ENCODE measurements at places on chromosomes 4 and X.
A peak's percentile ranks its signal among the peaks of the same experiment; 100 is the strongest.

GRCh38 chr4:168659741-168660465 lies 163.1 kb downstream of the PALLD start:
- DNase-seq = no peak

- no peak for DNase-seq
Measured at GRCh38 chrX:138034136-138034535, 468.2 kb downstream of the ZIC3 start.

DNA sequence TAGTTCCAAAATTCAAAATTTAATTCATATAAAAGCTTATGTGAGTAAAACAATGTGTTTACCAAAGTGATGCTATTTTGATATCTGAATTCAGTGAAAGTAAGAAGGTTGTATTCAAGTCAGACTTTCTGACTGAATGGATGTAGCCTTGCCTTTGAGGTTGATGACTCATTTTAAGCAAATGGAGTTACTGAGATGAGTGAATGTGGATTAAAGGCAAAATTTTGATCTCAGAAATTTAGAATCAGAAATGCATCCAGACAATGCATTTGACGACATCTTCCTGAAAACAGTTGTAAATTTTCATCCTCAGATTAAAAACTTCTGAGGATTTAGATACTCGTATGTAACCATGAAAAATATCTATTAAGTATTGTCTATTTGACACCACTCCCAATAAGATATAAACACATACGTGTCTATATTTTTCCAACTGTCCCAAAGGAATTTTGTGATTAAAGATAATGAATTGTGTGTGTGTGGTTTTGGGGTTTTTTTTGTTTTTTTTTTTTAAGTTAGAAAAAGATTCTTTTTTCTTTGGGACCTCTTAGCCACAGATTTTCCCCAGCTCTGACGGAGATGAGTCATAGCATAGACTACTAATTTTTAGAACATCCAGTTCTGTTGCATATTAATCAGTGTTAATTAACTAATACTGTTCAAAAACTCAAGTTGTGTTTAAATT lies 34.4 kb downstream of the NFKB1 start:
- DNase-seq = no peak

GRCh38 chr4:94551643-94552564 lies 100.2 kb downstream of the PDLIM5 start:
- DNase-seq = no peak

- no peak for DNase-seq
Measured at GRCh38 chr4:101019313-101019712, 328.0 kb downstream of the PPP3CA start.

DNA sequence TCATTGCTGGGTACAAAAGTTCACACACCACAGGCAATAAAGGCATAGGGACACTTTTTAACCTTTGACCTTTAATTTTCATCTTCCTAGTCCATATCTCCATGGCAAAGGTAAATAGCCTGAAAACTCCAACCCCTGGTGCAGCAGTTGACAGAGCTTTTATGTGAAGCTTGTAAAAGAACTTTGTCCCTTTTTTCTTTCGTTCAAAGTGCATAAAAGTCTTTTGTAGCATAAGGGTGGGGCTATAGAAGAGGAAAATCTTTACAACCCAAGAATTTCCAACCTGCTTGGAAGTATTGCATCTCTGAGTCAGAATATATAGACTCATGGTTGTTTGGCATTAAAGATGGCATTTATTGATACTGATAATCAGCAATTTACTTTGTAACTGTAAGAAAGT lies 20.4 kb downstream of the POF1B start:
- DNase-seq = no peak

GRCh38 chrX:20285511-20285910 lies 18.8 kb upstream of the RPS6KA3 start:
- DNase-seq = no peak

DNA sequence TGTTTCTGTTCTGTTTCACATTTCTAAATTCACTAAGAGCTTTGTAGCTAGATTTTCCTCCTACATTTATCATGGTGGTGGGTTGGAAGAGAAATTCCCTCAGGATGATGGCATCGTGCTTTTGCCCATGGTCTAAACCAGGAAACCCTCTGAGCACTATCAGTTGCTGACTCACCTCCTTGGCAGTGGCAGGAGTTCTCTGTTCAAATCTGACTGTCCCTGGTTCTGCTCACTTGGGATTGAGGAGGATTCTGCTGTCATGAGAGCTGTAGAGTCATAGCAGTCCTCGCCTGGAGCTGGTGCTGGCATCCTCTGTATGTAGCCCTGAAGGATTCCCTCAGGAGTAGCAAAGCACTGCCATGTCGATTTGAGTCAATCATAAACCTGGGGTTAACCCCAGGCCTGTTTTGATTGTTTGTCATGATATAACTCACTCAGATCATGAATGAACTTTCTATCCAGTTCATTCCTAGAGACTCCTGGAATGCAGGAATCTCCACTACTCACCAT lies 9.4 kb downstream of the TEX13A start:
- DNase-seq = no peak

DNA sequence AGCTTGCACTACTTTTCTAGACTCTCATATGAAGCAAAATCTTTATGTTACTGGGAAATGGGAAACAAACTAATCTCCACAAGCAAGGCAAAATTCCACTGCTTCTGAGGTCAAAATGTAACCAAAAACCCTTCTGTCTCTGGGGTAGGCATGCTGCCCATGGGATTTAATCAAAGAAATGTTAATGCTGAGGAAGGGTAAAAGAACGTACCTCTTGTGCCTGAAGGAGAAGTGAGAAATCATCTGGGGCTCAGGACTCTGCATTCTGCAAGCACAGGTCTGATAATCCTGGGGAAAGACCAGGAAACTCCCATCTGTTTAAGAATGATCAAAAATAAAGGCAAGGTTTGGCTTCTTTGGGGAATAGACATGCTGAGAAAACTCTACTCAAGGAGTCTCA lies 184.7 kb downstream of the GRID2 start:
- no peak for DNase-seq

GRCh38 chr4:87180767-87181166 lies 39.7 kb downstream of the KLHL8 start:
- DNase-seq = no peak

DNA sequence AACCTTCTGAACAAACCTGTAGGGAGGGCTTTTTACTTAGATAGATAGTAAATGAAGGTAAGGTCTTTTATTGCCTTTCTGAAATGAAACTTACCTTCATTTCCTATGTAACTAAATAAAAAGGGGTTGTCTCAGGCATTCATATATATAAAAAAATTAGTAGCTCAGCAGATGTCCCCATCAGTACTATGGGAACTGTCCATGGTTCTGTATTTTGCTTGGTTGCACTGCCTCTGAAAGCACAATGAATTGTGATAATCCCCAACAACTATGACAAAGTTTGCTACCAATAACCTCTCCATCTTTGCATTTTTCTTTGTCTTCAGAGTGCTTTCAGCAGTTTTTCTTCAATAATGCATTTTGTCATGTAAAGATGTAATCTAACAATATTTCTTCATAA lies 222.4 kb downstream of the SLIT2 start:
- no peak for DNase-seq

DNA sequence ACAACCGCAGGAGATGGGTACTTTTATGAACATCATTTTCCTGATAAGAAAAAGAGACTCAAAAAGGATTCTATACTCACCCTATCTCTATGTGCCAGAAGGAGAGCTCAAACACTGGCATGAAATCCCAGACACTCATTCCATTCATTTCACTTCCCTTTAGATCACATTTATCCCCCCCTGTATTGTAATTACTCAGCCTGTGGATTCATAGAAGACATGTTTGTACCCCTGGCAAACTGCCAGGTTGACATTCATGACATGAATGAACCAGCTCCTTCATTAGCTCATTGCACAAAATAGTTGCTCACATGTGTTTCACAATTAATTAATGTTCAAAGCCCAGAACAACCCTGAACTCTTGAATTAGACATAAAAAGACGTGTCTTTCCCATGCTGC lies 4.9 kb downstream of the SMR3A start:
- no peak for DNase-seq

GRCh38 chr4:119721878-119722277 lies 93.3 kb upstream of the PDE5A start:
- DNase-seq = no peak

- no peak for DNase-seq
Measured at GRCh38 chr4:24245491-24245820, 338.9 kb downstream of the DHX15 start.

DNA sequence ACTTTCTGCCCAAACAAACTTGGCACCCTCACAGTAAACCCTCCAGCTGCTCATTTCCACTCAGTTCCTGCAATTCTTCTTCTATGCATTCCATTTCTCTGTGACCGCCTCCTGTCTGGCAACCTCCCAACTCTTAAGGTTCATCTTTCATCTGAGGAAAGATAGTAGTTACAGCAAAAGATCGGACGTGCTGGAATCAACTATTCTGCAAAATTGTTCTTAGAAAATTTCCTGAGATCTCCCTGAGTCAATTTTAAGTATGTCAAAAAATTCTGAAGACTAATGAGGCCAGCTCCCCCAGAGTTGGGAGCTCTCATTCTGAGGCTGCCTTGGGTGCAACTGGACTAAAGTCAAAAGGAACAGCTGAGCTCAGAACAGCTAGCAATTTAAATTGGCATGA lies 1026.0 kb downstream of the ADGRL3 start:
- peak; percentile 50 for DNase-seq

DNA sequence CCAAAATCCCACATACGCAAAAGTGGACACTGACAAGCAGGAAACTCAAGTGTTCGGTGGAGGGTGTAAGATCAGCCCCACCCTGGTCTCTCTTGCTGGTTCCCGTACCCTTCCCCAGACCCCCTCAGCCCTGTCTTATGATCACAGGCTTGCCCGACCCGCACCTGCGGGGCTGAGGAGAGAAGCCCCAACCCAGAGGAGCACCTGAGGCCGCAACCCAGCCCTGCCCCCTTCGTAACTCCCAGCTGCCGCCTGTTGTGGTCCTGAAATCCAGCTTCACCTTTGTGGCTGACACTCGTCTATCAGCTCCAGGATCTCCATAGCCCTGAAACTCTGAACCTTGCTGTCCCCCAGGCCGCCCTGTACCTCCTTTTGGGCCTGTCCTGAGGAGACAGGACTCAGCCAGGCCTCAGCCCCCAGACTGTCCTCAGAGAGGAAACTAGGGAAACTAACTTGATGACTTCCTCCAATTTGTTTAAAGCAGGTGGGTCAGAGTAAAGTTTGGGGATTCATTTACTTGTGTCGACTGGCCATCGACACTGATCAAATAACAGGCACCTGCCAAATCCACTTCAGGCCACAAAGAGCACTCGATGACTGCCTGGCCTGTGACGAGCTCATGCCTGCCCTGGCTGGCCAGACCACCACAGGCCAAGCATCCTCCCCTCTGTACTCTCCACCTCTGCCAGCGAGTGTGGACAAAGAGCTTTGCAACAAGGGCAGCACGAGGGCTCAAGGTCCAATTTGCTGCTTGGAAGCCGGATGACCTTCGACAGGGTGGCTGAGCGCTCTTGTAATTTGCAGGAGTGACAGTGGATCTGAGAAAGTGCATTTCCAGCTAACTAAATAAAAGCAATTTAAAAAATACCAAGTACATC lies 19.3 kb downstream of the DCTD start:
- no peak for DNase-seq

GRCh38 chr4:14345356-14345775 lies 656.9 kb upstream of the CPEB2 start:
- no peak for DNase-seq

- DNase-seq = no peak
Measured at GRCh38 chr4:32192363-32192762, 1472.2 kb downstream of the PCDH7 start.

DNA sequence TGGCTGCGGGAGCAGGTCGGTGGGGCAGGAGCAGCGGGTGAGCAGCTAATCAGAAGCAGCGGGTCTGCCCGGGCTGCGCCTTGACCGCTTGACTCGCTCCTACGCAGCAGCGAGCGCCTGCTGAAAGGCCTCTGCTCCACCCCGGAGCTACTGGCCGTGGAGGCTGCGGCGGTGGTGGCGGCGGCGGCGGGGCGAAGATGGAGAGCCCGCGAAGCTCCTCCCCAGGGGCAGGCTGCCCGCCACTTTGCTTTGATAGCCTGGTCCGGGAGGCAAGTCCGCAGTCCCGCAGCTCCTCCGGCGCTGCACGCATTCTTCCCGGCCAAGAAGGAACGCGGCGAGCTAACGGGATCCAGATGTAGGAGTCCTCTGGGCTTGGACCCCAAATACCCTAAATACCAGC lies 36.7 kb downstream of the PJA1 start:
- no peak for DNase-seq

DNA sequence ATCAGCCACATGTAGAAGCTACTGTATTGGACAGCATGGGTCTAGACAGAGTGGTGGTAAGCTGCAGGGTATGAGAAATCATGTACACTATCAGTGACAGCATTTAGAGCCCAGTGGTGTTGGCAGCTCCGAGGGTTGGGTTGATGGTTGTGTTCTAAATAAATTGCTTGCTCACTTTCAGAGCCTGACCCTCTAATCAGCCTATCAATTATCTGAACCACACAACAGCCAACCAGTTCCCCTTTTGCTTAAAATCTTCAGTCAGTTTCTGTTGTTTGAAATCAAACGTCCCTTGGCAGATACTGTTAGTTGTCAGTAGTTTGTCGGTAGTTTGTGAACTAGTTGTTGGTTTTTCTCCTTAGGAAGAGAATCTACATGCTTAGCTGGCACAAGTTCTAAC lies 99.8 kb upstream of the RAI2 start:
- no peak for DNase-seq

DNA sequence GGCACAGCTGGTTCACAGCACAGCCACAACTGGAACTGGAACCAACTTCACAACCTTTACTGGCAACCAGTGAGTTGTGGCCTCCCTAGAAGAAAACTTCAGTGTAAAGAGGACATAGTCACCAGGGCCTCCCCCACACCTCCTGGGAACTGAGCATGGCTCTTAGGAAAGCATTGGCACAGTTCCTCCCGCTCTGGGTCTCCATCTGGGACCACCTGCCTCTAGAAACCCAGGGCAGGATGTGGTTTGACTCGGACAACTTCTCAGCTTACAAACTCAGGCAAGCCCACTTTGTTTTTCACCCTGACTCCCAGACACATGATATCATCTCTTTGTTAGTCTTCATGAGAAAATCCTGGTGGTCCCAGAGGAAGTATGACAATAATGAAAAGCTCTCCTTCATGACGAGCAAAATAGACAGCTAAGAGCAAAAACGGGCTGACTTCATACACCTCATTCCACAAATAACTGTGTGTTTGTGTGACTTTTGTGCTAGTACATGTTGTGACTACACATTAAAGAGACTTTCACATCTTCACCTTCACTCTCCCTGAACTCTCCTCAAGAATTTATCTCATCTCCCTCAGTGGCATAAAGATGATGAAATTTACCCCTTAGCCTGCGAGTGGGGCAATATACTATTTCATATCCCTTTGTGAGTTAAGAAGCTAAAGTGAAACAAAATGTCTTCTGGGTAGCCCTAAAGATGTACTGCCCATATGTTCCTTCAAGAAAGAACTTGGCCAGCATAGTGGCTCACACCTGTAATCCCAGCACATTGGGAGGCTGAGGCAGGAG lies 75.4 kb downstream of the SH3KBP1 start:
- no peak for DNase-seq

DNA sequence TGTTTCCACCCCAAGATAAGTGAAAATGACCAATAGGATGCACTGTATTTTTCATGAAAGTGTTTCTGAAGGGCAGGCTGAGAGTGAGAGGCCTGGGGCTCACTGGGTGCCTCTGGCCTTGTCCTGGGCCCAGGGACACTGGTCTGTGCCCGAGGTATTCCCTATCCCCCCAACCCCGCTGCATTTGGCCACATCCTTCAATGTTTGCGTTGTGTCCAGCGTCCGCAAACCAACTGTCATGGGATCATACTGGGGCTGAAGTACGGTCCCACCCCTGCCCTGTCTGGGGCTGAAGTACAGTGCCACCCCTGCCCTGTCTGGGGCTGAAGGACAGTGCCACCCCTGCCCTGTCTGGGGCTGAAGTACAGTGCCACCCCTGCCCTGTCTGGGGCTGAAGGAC lies 22.0 kb upstream of the MSANTD1 start:
- no peak for DNase-seq

All from mesothelial cell of epicardium (in vitro differentiated cells).